Dermis blood vessel endothelial cell (primary cell): ENCODE measurements at places on chromosomes 2 and 18. TPM values are rescaled to one million over a fixed set of nuclear protein-coding genes. Genes with fewer than 3 reads are reported as not detected.
A peak's percentile ranks its signal among the peaks of the same experiment; 100 is the strongest.

BOK gene
- 88.1 and 99.4 TPM in 2 replicates for total RNA-seq

MAPK4 gene
- not detected in 2 replicates for total RNA-seq

- DNase-seq, result no peak
Observed at GRCh38 chr2:11550901-11551568, 17.2 kb downstream of the GREB1 start.

DNA sequence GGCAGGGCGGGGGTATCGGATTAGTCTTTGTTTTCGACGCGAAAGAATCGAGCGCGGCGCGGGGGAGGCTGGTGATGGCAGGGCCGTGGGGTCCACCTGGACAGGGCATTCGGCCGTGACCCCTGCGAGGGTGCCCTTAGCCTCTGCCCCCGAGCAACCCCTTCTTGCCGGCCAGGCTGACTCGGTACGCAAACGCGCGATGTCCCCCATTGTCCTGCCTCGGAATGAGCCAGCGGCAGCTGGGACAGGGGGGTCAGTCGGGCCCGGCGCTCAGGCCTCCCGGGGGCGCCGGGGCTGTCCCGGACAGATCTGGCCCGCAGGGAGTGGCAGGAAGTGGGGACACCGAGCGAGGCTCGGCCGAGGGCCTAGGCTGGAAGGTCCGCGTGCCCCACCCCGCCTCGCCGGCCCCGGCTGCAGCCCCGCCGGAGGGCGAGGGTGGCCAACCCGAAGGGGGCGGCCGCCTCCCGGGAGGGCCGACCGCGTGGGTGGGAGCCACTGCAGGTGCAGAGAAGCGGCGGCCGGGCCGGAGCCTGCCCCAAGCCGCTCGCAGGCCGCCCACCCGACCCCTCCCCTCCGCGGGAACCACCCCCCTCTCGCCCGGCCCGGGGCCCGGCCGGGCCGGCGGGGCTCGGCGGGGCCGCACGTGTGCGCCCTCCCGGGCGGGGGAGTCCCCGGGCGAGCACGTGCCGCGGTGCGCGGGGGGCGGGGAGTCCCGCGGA lies at the start of gene TET3:
Gene TET3 (plus strand): TSS at position 708 of the 719 bp plus-strand sequence. CDS start 1,494 bp downstream, outside the sequence.
- DNase-seq, result peak; percentile 59

GRCh38 chr2:64644458-64645382 lies 9.0 kb downstream of the SERTAD2 start:
- peak; percentile 86 for DNase-seq

DNA sequence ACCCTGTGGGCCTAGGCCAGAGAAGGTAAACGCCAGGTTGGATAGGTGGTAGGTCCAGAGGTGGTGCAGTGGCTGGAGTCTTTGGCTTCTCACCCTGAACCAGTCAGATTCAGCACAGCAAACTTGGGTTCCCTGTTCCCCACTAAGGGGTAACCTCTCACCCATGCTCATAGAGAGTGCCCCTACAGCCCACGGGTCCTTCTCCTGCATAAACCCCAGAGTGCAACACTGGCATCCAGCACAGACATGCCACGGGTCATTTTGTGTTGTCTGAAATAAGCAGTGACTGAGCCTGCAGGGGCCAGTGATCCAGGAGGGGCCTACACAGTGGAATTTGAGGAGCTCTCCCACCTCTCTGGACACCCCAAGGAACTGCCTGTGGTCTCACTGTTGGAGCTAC lies 40.5 kb upstream of the ATP6V1B1 start:
- DNase-seq, result no peak

- no peak for DNase-seq
Observed at GRCh38 chr2:27993402-27993787, 102.9 kb downstream of the BABAM2 start.

DNA sequence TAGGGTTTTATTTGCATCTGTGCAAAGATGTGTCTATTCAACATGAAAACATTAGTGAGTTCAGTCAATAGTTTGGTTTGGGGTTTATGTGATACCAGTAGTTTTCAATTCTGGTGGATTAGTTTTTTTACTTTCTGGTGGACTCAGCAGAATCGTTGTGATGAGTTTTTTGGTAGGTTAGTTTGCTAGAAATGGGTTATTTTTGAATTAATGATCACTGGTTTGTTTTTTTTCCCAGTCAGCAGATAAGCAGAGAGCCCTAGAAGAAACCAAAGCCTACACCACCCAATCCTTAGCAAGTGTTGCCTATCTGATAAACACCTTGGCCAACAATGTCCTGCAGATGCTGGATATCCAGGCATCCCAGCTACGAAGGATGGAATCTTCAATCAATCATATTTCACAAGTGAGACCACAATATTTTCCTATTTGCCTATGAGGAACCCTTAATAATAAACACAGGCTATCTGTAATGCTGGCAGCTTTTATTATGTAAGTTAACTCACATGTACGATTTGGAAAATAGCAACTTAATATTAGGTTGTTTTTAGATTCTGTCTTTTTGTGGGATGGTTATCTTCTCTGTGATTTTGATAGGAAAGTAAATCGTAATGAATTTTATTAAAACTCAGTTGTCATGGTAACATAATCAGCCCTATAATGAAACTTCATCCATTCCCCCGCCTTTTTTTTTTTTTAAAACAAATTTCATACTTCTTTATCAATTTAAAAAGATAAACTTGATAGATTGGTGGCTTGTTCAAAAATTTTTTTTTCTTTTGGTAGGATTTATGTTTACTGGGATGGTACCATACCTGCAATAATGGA lies 38.7 kb downstream of the ABI2 start:
- DNase-seq, result no peak

KIF1A gene
- total RNA-seq, result 0.05 TPM in 1 of 2 replicates, not detected in the other
